ENCODE measurements at places on chromosomes 1 and 21. TPM values are rescaled to one million over a fixed set of nuclear protein-coding genes. Genes with fewer than 3 reads are reported as not detected.

DNA sequence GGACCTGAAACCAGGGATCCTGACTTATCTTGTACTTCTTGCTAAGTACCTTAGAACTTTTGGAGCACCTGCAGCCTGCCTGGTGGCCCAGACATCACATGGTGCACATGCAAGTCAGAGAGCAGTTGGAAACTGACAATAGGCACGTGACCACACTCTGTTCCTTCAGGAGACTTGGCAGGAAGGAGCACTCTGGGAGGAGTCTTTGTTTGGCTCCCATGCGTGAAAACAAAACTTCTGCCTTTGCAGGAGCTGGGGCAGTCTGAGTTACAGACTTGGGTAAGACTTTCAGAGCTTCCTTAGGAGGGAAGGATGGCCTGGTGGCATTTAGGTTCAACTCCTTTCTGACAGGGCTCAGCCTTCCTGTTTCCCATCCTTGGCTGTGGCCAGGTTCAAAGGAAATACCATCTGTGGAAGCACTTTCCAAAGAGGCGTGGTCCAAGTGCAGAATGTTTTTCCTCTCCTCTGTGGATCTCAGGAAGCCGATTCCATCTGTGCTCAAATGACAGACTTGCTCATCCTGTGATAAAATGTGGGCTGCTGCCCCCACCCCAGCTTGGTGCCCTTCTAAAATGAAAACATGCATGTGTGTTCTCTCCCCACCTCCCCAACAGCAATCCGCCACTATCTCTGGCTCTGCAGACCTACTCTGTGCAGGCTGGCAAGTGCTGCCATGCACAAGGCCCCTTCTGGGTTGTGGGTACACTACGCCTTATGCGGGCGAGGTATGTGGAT lies 14.1 kb upstream of the ZNF436 start:
- DNase-seq = no peak

- DNase-seq = no peak
Measured at GRCh38 chr1:207659545-207660153, 14.7 kb downstream of the CR1L start.

S100A2 gene
- total RNA-seq = not detected

GNAT2 gene
- total RNA-seq = not detected

DNA sequence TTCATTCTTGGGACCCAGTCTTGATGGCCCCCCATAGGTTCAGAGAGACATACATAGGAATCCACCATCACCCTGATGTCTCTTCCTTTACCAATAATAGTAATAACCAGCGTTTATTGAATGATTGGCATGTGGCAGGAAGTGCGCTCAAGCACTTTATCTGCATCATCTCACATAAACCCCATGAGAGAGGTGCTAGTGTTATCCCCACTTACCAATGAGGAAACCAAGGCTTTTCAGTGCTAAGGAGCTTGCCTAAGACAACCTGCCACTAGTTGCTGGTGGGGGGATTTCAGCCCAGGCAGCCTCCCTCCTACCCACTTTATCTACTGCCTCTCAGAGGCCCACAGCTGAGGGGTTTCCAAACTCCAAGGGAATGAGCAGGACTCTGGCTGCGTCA lies 7.7 kb downstream of the LGR6 start:
- no peak for DNase-seq

DNA sequence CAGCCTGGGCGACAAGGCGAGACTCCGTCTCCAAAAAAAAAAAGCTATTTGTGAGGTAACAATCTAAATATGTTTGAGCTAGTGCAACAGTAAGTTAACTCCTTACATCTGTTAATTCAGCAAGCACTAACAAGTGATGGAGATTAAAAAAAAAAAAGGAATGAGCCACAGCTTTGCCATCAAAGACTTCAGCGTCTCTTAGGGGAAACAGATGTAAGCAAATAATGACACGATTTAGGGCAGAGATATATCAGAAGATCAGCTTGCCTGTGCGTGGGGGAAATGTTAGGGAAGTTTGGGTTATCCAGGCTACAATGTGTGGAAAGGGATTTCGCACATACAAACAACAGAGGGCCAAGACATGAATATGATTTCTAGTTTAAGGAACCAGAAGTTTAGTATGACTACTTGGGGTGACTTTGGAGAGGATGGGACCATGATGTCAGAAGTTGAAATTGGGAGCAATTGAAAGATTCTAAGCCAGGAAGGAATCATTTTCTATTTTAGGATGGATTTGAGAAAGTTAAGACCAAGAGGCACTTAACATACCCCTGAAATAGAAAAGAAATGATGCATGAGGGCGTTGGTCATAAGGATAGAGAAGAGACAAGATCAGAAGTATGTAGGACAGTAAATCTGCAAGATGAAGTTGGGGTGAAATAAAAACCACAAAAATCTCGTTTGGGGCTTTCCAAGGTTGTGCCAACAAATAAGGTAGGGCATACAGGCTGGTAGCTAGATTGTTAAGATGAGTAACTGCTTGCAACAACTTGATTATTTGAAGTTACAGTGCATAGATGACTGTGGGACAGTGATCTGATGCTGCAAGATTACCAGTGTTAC lies 2.4 kb upstream of the BRWD1 start:
- DNase-seq = no peak

DNA sequence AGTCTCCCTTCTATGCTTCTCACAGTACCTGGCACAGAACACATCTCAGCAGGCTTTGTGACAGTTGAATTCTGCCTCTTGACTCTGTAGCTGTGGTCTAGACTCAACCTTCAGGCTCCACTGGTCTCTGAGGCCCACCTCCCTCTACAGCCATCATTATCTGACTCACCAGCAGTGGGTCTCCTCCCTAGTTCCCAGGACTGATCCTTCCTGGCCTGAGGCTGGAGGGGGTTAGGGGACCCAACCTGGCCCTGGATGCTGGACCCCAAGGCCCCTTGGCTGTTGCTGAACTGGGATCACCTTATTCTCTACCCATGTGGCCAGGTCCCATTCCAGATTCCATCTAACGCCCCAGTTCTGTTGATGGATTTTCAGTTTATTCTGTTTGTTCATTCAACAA lies 43.1 kb upstream of the FOXO6 start:
- no peak for DNase-seq

DNA sequence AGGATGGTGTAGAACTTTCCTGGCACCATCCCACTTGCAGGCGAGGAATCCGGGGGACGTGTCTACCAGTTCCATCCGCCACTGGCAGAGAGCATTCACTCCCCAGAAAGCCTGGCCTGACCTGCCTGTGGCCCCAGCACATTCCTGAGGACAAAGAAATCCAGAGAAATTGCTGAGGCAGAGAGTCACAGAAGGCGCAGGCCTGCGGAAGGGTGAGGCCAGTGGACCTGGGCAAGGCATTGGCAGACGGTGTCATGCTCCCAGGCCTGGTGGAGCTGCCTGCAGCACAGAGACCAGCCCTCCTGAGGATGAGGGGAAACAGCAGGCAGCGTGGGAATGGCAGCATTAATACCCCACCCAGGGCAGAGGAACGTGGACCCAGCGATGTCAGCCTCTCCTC lies 81.2 kb upstream of the F3 start:
- no peak for DNase-seq

TNNI3K gene
- 33.0 TPM for total RNA-seq

GRCh38 chr1:1763657-1764621 lies 14.3 kb downstream of the NADK start:
- peak; percentile 71 for DNase-seq

HSD3B2 gene
- total RNA-seq = not detected

DNA sequence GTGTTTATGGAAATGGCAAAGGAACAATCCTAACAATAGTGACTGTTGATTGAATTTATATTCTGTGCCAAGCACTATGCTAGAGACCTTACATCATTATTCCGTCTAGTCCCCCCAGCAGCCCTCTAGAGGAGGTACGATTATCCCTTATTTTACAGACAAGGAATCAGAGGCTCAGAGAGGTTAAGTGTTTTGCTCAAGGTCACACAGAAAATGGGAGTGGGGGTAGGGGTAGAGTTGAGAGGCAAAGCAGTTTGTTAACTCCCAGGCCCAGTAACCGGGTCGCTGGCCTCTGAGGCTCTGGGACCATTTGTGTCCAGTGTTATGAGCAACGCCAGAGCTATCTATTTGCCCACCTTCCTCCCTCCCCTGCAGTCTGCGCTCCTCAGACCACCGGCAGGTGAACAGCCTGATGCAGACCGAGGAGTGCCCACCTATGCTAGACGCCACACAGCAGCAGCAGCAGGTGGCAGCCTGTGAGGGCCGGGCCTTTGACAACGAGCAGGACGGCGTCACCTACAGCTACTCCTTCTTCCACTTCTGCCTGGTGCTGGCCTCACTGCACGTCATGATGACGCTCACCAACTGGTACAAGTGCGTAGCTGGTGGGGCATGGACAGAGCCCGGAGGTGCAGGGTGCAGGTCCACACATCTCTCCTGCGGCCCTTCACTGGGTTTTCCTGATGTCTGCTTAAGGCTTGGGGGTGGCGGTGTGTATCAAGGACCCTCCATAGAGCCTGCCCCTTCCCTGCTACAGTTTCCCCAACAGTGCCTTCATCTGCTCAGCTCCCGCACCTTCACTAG lies 19.8 kb downstream of the SERINC2 start:
- DNase-seq = no peak

DNA sequence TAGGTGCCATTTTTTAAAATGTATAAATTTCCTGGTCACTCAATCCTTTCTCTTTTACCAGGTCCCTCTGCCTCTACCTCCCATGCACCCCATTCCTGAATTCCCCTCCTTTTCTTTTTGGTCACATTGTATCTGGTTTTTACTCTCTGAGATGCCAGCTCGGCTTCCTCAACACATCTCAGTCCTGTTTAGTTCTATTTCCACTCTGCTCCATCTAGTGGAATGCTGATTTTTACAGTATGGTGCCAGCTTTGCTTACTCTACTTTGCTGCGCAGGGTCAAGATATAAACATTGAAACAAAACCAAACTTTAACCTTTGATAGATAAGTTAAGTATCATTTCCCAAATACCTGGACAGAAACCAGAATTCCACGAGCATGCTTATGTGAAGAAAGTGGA lies 96.0 kb downstream of the ESRRG start:
- DNase-seq = no peak

HTR6 gene
- not detected for total RNA-seq

DNA sequence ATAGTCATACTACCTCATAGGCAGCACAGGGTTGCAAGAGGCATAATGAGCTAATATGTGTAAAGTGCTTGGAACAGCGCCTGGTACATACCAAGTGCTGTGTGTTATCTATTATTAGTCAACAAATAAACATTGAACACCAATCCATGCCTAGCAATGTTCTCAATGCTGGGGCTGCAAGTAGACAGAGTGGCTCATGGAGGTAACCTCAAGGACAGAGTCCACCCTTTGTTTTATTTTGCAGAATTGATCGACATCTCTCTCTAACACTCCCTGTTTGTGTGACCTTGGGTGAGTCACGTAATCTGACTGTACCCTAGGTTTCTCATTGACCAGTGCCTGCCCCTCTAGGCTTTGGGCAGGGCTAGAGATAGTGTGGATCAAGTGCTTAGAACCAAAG lies 164.0 kb upstream of the KLHDC7A start:
- DNase-seq = no peak

GRCh38 chr21:42941696-42942085 lies 16.3 kb upstream of the ERVH48-1 start:
- DNase-seq = no peak

COL24A1 gene
- 1.4 TPM for total RNA-seq

- no peak for DNase-seq
Measured at GRCh38 chr1:163271535-163271934, 50.2 kb upstream of the NUF2 start.

DNA sequence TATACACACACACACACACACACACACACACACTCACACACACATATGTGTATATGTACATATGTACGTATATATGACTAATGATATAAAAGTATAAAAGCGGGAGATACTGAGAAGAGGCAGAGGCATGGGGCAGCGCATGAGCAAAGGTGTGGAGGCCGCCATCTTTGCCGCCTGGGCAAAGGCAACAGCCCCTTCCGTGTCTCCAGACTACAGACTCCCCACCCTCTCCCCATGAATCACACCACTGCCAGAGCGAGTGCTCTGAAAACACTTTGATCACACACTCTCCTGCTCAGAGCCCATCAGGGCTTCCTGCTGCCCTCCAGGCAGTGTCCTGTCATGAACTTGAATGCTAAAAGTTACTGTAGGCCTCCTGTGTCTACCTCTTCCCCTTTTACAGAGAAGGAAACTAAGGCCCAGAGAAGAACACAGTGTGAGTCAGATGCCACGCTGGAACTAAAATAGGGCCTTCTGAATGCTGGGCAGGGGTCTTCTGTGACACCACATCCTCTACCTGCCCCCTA lies 54.7 kb upstream of the SSBP3 start:
- DNase-seq = no peak

GRCh38 chr1:110440877-110441276 lies 10.1 kb upstream of the PROK1 start:
- peak; percentile 61 for DNase-seq

GRCh38 chr1:29563092-29563491 lies 326.8 kb downstream of the PTPRU start:
- no peak for DNase-seq

GRCh38 chr1:60034999-60035398 lies 38.6 kb downstream of the C1orf87 start:
- DNase-seq = no peak

FCAMR gene
- not detected for total RNA-seq

DNA sequence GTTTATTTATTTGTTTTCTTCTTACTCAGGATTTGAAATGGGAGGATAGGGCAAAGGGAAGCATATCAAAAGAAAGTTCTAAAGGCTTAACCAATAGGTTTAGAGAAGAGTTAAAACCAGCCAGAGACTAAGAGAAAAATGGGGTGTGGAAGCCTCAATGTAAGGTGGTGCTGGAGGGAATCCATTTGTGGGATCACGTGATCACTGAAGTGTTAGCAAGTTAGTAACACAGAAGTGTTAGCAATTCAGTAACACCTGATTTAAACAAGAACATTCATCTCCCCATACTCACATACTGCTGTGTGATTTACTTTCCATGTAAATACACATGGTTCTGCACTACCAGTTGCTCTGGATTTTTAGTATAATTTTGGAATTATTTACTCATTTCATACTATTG lies 451.2 kb downstream of the DISC1 start:
- DNase-seq = no peak

CACHD1 gene
- total RNA-seq = 9.2 TPM

DNA sequence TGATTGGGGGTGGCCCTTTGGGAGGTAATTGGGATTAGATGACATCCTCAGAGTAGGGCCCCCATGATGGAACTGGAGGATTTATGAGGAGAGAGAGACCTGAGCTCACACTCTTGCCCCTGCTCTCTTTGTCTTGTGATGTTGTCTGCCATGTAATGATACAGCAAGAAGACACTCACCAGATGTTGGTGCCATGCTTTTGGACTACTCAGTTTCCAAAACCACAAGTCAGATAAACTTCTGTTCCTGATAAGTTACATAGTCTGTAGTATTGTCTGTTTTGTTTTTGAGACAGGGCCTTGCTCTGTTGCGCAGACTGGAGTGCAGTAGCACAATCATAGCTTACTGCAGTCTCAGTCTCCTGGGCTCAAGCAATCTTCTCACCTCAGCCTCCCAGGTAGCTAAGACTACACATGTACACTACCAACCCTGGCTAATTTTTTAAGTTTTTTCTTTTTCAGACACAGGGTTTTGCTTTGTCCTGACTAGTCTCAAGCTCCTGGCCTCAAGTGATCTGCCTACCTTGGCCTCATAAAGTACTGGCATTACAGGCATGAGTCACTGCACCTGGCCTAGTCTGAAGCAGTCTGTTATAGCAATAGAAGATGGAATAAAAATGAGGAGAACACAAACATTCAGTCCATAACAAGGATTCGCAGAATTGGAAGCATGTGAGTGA lies 115.0 kb upstream of the GALNT2 start:
- DNase-seq = no peak

- DNase-seq = no peak
Measured at GRCh38 chr1:6794164-6794563, 8.9 kb downstream of the CAMTA1 start.

Data from left cardiac atrium (tissue), 4 donors.